Activated T-helper 1 cell treated with anti-CD3 and anti-CD28 coated beads, Interleukin-12 subunit alpha, Interleukin-12 subunit beta, Interleukin-2, Interleukin-4 antibody, amounts not matched to agents 30 ng/mL and 10 ng/mL and 1 ng/mL, durations not matched to agents 14 hours and 24 hours and 36 hours (primary cell): ENCODE measurements at places on chromosomes 2 and 18.
A peak's percentile ranks its signal among the peaks of the same experiment; 100 is the strongest.

GRCh38 chr2:228675091-228675490, 493.6 kb upstream of the SPHKAP start:
- H3K36me3 ChIP-seq = no peaks in the 10 kb centered on the region
- H3K4me3 ChIP-seq = no peak overlapping the region
- no peaks in the 10 kb centered on the region for H3K27me3 ChIP-seq
- DNase-seq = no peak

- no peak overlapping the region for H3K4me3 ChIP-seq
- no peak overlapping the region for H3K27ac ChIP-seq
- no peaks in the 10 kb centered on the region for H3K36me3 ChIP-seq
- no peaks in the 10 kb centered on the region for H3K27me3 ChIP-seq
- DNase-seq = no peak
- no peaks in the 10 kb centered on the region for H3K4me1 ChIP-seq
Observed at GRCh38 chr18:26746398-26746797, 119.1 kb downstream of the AQP4 start.

DNA sequence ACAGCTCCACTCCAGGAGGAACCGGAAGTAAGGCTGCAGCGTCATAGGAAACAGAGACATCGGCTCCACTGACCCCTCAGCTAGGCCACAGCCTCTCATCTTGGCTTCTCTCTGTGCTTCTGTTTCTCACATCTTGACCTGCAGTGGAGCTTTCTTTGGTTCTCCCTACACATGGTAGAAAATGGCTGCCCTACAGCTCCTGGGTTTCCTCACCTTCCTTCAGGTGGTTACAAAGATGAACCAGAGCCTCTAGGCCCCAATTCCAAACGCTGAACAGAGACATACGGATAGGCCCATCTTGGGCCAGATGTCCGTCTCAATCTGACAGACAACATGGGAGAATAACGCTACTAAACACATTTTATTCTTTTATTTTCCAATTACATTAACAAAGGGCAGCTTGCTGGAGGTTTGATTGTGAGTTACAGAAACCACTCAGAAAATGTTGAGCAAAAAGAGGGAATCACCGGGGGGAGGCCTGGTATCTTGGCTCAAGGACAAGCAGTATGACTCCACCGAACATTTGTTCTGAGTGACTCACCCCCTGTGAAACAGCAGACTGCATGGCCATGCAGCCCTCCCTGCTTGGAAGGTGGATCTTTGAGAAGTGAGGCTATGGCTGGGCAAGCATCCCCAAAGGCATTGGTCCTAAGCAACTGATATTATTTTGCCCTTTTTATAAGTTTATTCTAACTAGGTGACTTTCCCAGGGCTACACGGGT, 303.5 kb downstream of the CDCA7 start:
- H3K27ac ChIP-seq = no peak overlapping the region
- H3K36me3 ChIP-seq = no peaks in the 10 kb centered on the region
- no peak for DNase-seq
- H3K4me3 ChIP-seq = no peak overlapping the region
- no peaks in the 10 kb centered on the region for H3K4me1 ChIP-seq

- H3K4me3 ChIP-seq = no peak overlapping the region
- no peak overlapping the region for H3K27ac ChIP-seq
- peaks cover 5% of the 10 kb centered on the region for H3K4me1 ChIP-seq
- peaks cover 9% of the 10 kb centered on the region for H3K27me3 ChIP-seq
Observed at GRCh38 chr2:136334967-136335366, 217.0 kb upstream of the CXCR4 start.

GRCh38 chr2:127014630-127015029, 92.3 kb downstream of the BIN1 start:
- no peak overlapping the region for H3K27ac ChIP-seq
- no peak overlapping the region for H3K4me3 ChIP-seq
- no peaks in the 10 kb centered on the region for H3K4me1 ChIP-seq

DNA sequence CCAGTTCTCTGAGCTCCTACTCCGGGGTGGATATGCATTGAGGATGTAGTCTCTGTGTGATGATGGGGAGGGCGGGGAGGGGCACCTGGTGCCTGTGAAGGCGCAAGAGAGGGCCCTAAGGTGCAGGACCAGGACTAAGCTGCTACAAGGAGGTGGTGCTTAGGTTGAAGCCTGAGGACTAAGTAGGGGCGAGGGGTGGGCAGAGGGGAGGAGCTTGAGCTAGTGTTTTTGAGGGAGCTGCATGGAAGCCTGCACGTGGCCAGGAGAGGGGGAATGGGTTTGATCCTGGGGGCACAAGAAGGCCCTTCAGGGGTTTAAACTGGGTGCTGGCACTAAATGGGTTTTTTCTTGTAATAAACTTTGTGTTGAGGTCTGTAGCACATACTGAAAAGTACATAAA, 105.0 kb downstream of the UGGT1 start:
- DNase-seq = no peak
- H3K4me1 ChIP-seq = peaks cover 30% of the 10 kb centered on the region
- no peak overlapping the region for H3K4me3 ChIP-seq
- no peaks in the 10 kb centered on the region for H3K27me3 ChIP-seq
- H3K27ac ChIP-seq = peak overlapping the region; percentile 33
- H3K36me3 ChIP-seq = peaks cover 23% of the 10 kb centered on the region

DNA sequence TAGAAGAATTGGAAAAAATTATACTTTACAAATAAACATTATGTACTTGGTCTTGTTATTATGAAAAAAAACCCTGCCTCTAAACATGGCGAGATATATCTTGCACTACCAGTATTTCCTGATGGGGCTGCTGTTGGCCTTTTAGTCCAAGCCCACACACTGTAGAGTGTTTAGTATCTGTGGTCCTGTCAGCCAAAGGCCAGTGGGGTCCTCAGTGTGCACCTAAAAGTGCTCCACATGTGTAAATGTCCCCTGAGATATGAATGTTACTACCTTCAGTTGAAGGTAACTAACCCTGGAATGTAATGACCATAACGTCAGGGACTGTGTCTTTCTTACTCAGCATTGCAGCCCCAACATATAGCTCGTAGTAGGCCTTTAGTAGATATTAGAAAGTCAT, 71.1 kb upstream of the HK2 start:
- H3K36me3 ChIP-seq = no peaks in the 10 kb centered on the region
- H3K27me3 ChIP-seq = peaks cover 5% of the 10 kb centered on the region
- H3K27ac ChIP-seq = no peak overlapping the region

- DNase-seq = no peak
- no peaks in the 10 kb centered on the region for H3K4me1 ChIP-seq
- no peaks in the 10 kb centered on the region for H3K36me3 ChIP-seq
- no peaks in the 10 kb centered on the region for H3K27me3 ChIP-seq
Observed at GRCh38 chr2:16588565-16588964, 77.1 kb downstream of the CYRIA start.

DNA sequence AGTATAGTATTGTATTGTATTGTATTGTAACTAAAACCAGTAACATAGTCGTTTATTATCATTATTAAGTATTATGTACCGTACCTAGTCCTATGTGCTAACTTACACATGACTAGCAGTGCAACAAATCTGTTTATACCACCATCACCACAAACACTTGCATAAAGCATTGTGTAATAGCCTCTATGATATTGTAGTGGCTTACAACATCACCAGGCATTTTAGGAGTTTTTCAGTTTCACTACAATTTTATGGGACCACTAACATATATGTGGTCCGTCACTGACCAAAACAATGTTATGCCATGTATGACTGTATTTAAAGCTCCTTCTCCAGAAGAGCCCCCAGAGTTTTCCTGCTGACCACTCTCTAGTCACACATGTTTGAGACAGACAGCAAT, 306.2 kb downstream of the SETBP1 start:
- H3K4me3 ChIP-seq = no peak overlapping the region
- DNase-seq = no peak
- no peaks in the 10 kb centered on the region for H3K27me3 ChIP-seq
- H3K27ac ChIP-seq = no peak overlapping the region
- no peaks in the 10 kb centered on the region for H3K4me1 ChIP-seq

DNA sequence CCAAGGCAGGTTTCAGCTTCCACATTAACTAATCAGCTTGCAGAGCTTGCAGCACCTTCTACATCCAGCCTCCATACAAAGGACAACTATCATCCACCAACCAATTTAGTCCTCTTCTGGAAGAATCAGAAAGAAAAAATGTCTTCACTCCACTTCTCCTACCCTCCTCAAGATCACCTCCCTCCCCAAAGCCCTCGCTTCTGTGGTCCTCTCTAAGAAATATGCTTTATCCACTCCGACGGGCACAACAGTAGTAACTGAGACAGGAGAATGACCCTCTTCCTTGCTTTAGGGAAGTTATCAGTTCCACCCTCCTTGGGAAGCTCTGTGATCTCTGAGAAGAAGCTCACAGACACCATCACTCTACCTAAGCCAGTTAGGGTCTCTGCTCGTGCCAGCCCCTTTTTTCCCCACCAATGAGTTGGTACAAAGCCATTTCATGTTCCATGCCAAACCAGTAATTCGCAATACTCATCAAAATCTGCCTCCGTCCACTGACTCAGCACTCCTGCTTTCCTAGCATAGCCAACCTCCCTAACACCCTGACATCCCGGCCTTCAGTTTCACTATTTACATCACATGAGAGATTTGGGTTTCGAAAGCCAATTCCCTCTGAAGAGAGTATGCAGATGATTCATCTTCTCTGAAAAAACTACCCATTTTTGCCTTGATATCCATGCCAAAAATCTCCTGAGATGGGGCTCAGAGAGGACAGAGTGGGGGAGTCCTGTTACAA, 114.1 kb upstream of the PKDCC start:
- no peak overlapping the region for H3K4me3 ChIP-seq
- H3K36me3 ChIP-seq = no peaks in the 10 kb centered on the region
- no peaks in the 10 kb centered on the region for H3K4me1 ChIP-seq
- DNase-seq = no peak
- H3K27me3 ChIP-seq = peaks cover 11% of the 10 kb centered on the region

DNA sequence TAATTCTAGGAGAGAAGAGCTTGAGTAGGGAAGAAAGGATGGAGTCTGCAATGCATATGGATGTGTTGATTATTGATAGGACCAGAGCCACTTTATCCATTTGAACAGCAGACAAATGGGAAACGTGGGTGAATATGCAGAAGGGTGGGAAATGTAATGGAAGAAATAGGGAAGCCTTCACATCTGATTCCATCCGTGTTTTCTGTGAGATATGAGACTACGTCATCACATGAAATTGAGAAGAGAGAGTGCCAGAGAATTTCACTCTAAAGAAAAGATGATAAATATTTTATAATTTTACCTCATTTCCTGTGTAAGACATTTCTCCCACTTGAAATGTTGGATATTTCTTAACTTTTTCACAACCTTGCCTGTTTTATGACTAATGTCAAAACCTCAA, 788.4 kb upstream of the FAM98A start:
- no peaks in the 10 kb centered on the region for H3K27me3 ChIP-seq
- no peak overlapping the region for H3K4me3 ChIP-seq
- H3K36me3 ChIP-seq = no peaks in the 10 kb centered on the region
- no peak for DNase-seq

DNA sequence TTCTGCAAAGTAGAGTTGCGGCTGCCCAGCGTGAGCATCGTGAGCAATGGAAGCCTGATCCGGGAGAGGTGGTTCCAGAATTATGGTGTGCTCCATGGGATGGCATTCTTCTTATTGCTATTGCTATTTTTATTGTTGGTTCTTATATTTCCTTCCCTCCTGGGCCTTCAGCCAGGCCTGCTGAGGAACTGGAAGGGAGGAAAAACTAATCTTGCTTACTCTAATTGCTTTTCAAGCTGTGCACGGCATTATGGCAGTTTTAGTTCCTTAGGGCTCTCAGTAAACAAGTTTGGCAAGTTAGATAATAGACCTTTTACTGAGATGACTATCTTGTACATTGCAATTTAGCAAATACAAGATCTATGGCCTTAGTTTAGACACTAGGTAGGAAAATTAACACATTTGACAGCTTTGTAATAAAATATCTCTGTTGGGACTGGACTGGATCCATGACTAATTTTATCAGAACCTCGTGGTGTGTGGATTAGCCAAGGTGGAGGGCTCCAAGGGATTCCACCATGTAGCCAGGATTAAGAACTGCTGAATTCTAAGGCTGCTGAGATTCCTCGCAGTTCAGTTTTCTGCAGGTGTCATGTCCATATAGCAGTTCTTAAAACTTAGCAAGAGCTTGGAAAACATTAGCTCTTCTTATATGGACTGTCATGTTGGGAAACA, 6.0 kb downstream of the RSAD2 start:
- H3K27me3 ChIP-seq = no peaks in the 10 kb centered on the region
- no peak overlapping the region for H3K4me3 ChIP-seq
- H3K4me1 ChIP-seq = peaks cover 46% of the 10 kb centered on the region
- H3K27ac ChIP-seq = no peak overlapping the region
- DNase-seq = no peak

GRCh38 chr2:175251425-175252041, 70.0 kb upstream of the ATP5MC3 start:
- no peaks in the 10 kb centered on the region for H3K36me3 ChIP-seq
- DNase-seq = no peak
- H3K27ac ChIP-seq = no peak overlapping the region
- peaks cover 23% of the 10 kb centered on the region for H3K27me3 ChIP-seq
- peaks cover 5% of the 10 kb centered on the region for H3K4me1 ChIP-seq

- H3K36me3 ChIP-seq = no peaks in the 10 kb centered on the region
- H3K27ac ChIP-seq = no peak overlapping the region
- H3K4me1 ChIP-seq = no peaks in the 10 kb centered on the region
- H3K4me3 ChIP-seq = no peak overlapping the region
- H3K27me3 ChIP-seq = peaks cover 2% of the 10 kb centered on the region
Observed at GRCh38 chr2:172389685-172390339, 37.6 kb upstream of the ITGA6 start.

- H3K27ac ChIP-seq = peak overlapping the region; percentile 3
- peaks cover 27% of the 10 kb centered on the region for H3K4me1 ChIP-seq
- H3K4me3 ChIP-seq = no peak overlapping the region
- H3K36me3 ChIP-seq = peaks cover 6% of the 10 kb centered on the region
- no peak for DNase-seq
Observed at GRCh38 chr2:127698553-127699355, 2.5 kb upstream of the SFT2D3 start.

DNA sequence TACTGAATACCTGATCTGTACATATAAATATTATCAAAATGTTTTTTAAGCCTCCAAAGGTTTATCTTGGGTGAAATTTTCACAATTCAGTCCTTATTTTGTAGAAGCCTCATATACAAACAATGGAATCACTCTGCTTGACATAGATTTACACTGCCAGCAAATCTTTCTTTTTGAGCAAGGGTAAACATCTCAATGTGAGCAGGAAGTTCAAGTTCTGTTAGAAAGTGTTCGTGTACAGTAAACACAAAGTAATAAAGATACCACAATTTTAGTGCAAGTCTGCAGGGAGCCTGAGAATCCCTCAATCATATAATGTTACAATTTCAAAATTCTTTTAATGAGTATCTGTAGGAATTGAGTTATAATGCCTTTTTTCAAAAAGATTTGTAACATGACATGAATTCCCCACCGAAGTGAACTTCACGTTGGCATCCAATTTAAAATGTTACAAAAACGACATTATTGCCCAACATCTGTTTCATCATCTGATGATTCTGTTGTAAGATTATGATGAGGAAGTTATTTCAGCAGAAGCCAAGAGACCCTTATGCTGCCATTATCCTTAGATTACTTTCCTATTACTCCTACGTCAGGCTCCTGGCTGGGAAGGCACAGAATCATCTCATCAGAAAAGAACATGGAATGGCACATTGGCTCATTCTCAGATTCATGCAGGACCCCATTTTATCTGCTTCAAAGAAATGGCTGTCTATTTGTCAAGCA, 283.9 kb upstream of the ACVR2A start:
- no peak for DNase-seq
- H3K27ac ChIP-seq = no peak overlapping the region
- H3K4me3 ChIP-seq = no peak overlapping the region
